Esophagus muscularis mucosa (tissue), 4 donors: ENCODE measurements at places on chromosomes 1 and 21. TPM values are rescaled to one million over a fixed set of nuclear protein-coding genes. Genes with fewer than 3 reads are reported as not detected.

DNA sequence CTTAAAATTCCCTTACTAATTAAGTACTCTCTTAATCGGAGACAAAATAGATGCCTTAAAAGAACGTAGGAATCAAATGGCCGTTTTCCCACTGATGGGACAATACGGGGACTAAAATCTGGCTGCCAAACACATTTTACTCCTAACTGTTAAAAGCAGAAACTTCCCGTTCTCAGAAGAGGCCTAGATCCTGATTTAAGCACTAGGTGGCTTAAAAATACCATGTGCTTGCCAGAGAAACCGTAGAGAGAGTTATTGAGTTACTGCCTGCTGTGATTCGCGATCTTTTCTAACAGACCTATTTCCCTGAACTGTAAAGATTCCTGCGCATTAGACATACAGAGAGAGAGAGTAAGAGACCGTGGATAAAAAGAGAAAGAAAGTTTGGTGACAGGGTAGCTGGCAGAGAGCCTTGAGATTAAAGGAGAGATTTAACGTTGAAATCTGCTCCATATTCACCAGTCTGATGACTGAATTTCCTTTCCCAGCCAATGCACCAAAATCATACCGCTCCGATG lies 54.4 kb upstream of the STUM start:
- H3K27me3 ChIP-seq, result no peaks in the 10 kb centered on the region
- no peaks in the 10 kb centered on the region for H3K4me1 ChIP-seq
- no peak overlapping the region for H3K27ac ChIP-seq
- DNase-seq, result no peak

GRCh38 chr1:109579491-109579890 lies 31.1 kb downstream of the GNAI3 start:
- no peak overlapping the region for H3K4me3 ChIP-seq
- peak overlapping the region; percentile 69 for H3K27ac ChIP-seq
- no peak for DNase-seq

- H3K27ac ChIP-seq, result peak overlapping the region; percentile 65
- no peak overlapping the region for H3K4me3 ChIP-seq
- H3K27me3 ChIP-seq, result no peaks in the 10 kb centered on the region
- H3K4me1 ChIP-seq, result peaks cover 59% of the 10 kb centered on the region
Measured at GRCh38 chr1:115666702-115667101, 24.9 kb downstream of the VANGL1 start.

DNA sequence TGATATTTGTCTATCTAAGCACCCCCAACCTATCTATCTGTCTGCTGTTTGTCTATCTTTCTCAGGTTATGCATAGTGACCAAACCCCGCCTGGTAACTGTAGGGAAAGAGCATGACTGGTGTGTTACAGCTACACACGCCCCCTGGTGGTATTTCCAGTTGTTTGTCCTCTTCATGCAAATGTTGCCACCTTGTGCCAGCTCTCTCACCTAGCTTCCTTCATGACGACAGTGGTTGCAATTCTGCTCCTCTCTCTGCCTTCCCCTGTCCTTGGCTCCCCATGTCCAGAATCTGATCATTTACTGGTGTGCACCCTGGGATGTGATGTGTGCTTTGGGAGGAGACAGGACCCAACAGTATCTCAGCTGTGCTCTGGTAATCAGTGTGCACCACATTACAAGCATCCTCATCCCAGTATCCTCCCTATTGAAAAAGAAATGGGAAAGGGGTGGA lies 8.1 kb upstream of the INKA2 start:
- peaks cover 16% of the 10 kb centered on the region for H3K4me1 ChIP-seq
- no peak for DNase-seq
- H3K27ac ChIP-seq, result no peak overlapping the region
- H3K36me3 ChIP-seq, result no peaks in the 10 kb centered on the region
- no peak overlapping the region for H3K4me3 ChIP-seq

GRCh38 chr1:93575621-93576284 lies 105.9 kb downstream of the BCAR3 start:
- H3K4me3 ChIP-seq, result no peak overlapping the region
- no peaks in the 10 kb centered on the region for H3K27me3 ChIP-seq
- no peak overlapping the region for H3K27ac ChIP-seq
- peaks cover 76% of the 10 kb centered on the region for H3K36me3 ChIP-seq
- DNase-seq, result peak; percentile 90

DNA sequence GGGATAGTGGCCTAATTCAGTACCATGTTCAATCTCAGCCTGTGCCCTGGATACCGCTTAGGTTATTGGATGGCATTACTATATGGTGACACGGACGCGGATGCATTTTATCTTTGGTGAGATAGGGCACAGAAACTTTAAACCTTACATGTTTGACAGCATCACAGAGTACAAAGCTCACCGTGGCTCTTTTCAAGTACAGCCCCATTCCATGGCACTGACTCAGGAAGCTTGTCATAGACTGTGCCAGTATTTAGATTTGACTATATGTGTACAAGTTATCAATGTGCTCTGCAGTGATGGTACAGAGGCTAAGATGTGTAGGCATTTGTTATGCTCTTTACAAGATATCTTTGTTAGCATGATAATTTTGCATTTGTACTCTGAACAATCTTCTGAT lies 169.0 kb downstream of the RYR2 start:
- no peak overlapping the region for H3K4me3 ChIP-seq
- DNase-seq, result no peak
- no peaks in the 10 kb centered on the region for H3K27me3 ChIP-seq
- no peak overlapping the region for H3K27ac ChIP-seq
- peaks cover 2% of the 10 kb centered on the region for H3K4me1 ChIP-seq

- DNase-seq, result no peak
- no peak overlapping the region for H3K4me3 ChIP-seq
- no peak overlapping the region for H3K27ac ChIP-seq
- no peaks in the 10 kb centered on the region for H3K27me3 ChIP-seq
Measured at GRCh38 chr1:157775101-157775870, 1.6 kb downstream of the FCRL2 start.

- H3K4me3 ChIP-seq, result peak overlapping the region; percentile 23
- H3K36me3 ChIP-seq, result no peaks in the 10 kb centered on the region
- H3K27ac ChIP-seq, result peak overlapping the region; percentile 31
- DNase-seq, result no peak
- peaks cover 19% of the 10 kb centered on the region for H3K4me1 ChIP-seq
Measured at GRCh38 chr1:65527707-65528503, 107.4 kb downstream of the LEPR start.

DNA sequence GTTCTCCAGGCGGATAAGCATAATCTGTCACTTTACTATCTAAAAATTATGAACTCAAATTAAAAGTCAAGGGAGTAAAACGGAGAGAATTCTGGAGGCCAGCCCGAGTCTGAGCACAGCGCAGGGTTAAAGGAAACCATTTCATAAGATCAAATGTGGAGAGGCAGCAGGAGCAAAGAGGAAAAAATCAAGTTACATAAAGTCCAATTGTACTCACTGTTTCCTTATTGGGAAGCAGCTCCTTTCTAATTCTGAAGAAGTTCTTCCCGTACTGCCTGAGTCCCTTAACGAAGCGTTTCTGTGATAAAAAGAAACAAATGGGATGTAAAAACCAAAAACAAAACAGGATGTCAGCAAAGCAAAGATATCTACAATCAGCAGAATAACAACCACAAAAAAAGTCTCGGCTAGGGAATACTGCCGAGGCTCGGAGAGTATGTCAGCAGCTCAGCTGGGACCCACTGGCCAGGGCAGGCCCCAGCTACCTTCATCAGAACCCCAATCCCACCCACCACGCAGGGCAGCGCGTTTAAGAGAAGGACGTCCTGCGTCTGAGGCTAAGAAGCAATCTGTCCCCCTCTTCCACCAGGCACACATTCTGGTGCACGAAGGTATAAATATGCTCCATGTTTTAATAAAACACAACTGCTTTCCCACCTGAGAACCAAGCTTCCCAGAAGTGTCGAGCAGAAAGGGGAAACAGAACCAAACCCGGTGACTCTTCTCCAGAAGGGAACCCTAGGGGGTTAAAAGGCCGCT lies 104.8 kb downstream of the SLC45A1 start:
- peaks cover 71% of the 10 kb centered on the region for H3K4me1 ChIP-seq
- DNase-seq, result no peak
- peak overlapping the region; percentile 93 for H3K4me3 ChIP-seq
- H3K27me3 ChIP-seq, result no peaks in the 10 kb centered on the region
- H3K27ac ChIP-seq, result peak overlapping the region; percentile 99
- peaks cover 13% of the 10 kb centered on the region for H3K36me3 ChIP-seq

GRCh38 chr21:45378258-45378966 lies 26.6 kb upstream of the COL18A1 start:
- no peaks in the 10 kb centered on the region for H3K4me1 ChIP-seq
- H3K4me3 ChIP-seq, result no peak overlapping the region
- DNase-seq, result no peak
- no peaks in the 10 kb centered on the region for H3K36me3 ChIP-seq

GRCh38 chr21:28250946-28251345 lies 741.7 kb downstream of the LTN1 start:
- no peak overlapping the region for H3K4me3 ChIP-seq
- no peak overlapping the region for H3K27ac ChIP-seq
- H3K27me3 ChIP-seq, result no peaks in the 10 kb centered on the region
- no peak for DNase-seq
- no peaks in the 10 kb centered on the region for H3K36me3 ChIP-seq

- no peak overlapping the region for H3K27ac ChIP-seq
- H3K36me3 ChIP-seq, result peaks cover 17% of the 10 kb centered on the region
- H3K4me1 ChIP-seq, result no peaks in the 10 kb centered on the region
Measured at GRCh38 chr1:11673089-11673769, 7.7 kb downstream of the MAD2L2 start.

- H3K36me3 ChIP-seq, result no peaks in the 10 kb centered on the region
- H3K27ac ChIP-seq, result no peak overlapping the region
- H3K4me1 ChIP-seq, result no peaks in the 10 kb centered on the region
Measured at GRCh38 chr1:113567427-113567826, 177.1 kb downstream of the MAGI3 start.

DNA sequence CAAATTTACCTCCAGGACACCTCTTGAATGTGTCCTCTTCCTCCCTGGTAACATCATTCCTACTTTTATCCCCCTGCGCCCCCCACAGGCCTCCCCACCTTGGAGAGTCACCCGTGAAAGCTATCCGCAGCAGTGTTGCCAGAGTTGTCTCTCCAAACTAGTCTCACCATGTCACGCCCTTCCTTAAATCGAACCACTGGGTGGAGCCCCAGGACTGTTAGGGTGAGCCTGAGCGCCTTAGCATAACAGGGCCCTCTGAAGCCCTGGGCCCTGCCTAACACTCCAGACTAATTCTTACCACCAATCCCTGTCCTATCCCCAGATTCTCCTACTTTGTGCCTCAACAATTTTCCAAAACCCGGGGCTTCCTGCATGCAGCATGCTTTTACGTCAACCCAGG lies 35.0 kb downstream of the HSD3B2 start:
- no peak overlapping the region for H3K27ac ChIP-seq
- H3K4me1 ChIP-seq, result no peaks in the 10 kb centered on the region
- no peaks in the 10 kb centered on the region for H3K36me3 ChIP-seq
- no peak overlapping the region for H3K4me3 ChIP-seq

DNA sequence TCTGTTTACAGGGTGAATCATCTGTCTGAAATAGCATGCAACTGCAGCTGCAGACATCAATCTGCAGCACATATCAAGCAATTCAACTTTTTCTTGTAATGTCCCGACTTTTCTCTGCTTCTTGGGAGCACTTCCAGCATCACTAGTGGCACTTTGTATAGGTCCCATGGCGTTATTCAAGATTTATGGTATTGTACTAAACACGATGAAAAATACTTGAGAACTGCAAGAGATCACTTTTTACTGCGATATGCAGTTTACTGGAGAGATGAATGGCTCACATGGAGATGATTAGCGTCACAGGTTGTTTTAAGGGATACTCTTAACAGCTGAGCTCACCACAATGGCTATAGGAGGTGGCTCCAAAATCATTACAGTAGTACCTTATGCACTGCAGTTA lies 7.2 kb upstream of the SCMH1 start:
- no peak overlapping the region for H3K4me3 ChIP-seq
- H3K36me3 ChIP-seq, result no peaks in the 10 kb centered on the region

DNA sequence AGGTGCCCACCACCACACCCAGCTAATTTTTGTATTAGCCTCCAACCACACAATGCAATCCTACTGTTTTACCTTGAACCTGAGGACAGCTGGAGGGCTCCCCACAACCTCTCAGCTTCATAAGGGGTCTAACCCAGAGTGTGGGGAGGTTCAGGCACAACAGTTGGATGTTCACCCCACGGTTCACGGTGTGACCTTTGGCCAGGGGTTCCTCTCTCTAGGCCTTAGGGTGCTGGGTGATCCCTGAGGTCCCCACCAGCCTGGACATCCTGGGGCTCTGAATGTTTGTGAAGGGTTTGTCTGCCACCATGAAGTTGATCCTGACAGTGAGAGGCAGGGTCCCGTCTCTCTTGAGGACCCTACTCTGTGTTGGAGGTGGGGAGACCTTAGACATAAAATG lies 3.9 kb downstream of the ACOT11 start:
- no peak overlapping the region for H3K4me3 ChIP-seq
- no peak for DNase-seq
- H3K36me3 ChIP-seq, result no peaks in the 10 kb centered on the region
- peaks cover 47% of the 10 kb centered on the region for H3K4me1 ChIP-seq
- peak overlapping the region; percentile 9 for H3K27ac ChIP-seq
- no peaks in the 10 kb centered on the region for H3K27me3 ChIP-seq

GRCh38 chr1:147542569-147542897 lies 1.2 kb downstream of the BCL9 start:
- no peak for DNase-seq
- peak overlapping the region; percentile 74 for H3K4me3 ChIP-seq
- H3K27me3 ChIP-seq, result no peaks in the 10 kb centered on the region
- peak overlapping the region; percentile 88 for H3K27ac ChIP-seq
- H3K36me3 ChIP-seq, result no peaks in the 10 kb centered on the region
- peaks cover 38% of the 10 kb centered on the region for H3K4me1 ChIP-seq

Gene FCGR2B
- total RNA-seq, result 34.9 TPM

Gene SPOCD1
- not detected for total RNA-seq

Gene PSMA5
- total RNA-seq, result 29.8 TPM

Gene ZNF593OS
- not detected for total RNA-seq

Gene BRINP2
- 0.42 TPM for total RNA-seq

Gene AKR1A1
- total RNA-seq, result 45.6 TPM

Gene SYDE2
- 94.7 TPM for total RNA-seq

Gene RNF186
- not detected for total RNA-seq

Gene PDE9A
- 29.2 TPM for total RNA-seq

Gene CFHR3
- total RNA-seq, result not detected

Gene LYST
- 44.4 TPM for total RNA-seq

Gene CFAP45
- total RNA-seq, result 0.17 TPM

Gene KMO
- total RNA-seq, result not detected

Gene OLIG2
- not detected for total RNA-seq

Gene GJB3
- not detected for total RNA-seq

Gene PPP2R5A
- 57.0 TPM for total RNA-seq
